ENCODE measurements at places on chromosomes 12 and 14.

DNA sequence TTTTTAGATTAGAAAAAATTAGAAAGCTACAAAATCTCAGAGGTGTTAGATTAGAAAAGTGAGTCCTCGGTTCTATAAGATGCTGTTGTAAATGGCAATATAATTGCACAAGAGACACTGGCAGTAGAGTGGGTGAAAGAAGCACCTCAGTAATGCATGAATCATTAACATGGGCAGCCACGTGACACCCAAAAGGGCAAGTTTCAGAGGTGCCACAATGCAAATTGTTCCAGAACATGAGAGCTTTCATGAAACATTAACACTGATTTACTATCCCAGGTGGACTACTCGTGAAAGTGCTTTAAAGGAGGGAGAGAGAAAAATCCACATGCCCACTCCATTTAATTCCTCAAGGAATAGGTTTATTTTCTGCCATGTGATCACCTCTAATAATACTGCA lies 108.4 kb downstream of the PTPRR start:
- DNase-seq, result no peak

DNA sequence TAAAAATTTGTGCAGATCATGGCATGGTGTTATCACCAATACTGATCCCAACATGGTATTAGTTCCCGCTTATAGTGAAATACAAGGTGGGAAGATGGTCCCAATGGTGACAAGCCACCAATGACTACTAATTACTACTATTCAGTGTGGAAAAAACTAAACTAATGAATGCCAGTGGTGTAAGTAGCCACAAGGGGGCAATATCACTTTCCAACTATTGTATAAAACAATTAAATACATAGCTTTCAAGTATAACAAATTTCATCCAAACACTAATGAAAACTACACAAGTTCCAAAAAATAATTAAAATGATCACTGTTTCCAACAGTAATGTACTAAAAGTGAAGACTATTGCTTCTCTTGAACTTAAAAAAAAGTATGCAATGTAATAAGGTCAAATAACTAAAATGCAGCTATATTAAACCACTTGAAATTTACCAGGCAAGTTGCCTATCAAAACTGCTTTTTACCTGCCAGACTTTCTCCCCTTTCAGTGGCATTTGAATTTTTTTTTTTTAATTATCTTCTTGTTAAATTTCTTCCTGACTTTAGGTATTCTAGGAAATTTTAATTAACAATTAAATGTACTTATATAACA lies 58.0 kb downstream of the PAPLN start:
- DNase-seq, result peak; percentile 51

DNA sequence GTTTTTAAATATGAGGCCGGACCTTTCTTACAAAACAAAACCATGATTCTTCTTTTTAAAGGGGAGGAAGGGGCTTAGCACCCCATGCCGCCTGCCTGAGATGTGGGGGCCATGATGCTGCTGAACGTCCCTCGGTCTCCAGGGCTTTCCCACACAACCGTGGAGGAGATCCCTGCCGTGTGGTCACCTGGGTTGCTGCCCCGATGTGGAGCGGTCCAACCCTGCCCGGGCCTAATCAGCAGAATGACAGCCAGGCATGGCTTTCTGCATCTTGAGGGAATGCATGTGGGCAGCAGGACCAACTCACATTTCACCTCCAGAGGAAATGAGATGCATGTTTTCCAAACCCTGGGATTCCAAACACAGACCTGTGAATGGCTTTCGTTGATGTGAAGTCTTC lies 48.9 kb upstream of the C14orf180 start:
- no peak for DNase-seq

DNA sequence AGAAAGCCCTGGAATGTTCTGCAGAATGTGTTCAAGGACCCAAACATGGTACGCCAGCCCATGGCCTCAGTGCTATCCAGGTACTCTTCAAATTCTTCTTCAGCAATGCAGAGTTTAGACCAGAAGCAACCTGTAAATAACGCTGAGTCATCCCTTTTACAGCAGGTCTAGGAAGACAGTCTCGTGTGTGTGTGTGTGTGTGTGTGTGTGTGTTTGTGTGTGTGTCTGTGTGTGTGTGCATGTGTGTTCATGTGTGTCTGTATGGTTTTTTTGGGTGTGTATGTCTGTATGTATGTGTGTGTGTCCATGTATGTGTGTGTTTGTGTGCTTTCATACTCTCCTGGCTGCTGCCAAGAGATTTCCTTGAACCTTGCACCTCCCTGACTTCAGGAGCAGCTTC lies 60.1 kb upstream of the RFX4 start:
- DNase-seq, result no peak

DNA sequence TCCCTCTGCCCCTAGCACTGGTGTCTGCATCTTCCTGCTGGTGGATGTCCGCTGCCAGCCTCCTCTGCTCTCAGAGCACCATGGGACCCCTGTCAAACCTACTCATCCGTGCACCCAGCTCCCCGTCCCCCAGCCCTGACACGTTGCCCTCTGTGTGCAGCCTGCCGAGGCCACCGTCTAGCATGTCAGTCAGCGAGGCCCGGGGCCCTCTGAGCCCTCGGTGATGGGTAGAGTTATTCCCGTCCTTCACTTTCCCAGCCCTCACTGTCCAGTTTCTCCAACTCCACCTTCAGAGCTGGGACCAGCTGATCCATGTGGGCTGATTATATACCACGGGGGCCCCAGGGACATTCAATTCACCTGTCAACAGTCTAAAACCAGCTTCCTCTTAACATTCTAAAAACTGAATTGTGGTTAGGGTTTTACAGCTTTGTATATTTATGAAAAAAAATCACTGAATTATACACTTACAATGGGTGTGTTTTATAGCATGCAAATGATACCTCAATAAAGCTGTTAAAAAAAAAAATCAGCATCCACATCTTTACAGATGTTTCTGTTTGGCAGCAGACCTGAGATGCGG lies 61.3 kb downstream of the CCDC88C start:
- DNase-seq, result no peak

DNA sequence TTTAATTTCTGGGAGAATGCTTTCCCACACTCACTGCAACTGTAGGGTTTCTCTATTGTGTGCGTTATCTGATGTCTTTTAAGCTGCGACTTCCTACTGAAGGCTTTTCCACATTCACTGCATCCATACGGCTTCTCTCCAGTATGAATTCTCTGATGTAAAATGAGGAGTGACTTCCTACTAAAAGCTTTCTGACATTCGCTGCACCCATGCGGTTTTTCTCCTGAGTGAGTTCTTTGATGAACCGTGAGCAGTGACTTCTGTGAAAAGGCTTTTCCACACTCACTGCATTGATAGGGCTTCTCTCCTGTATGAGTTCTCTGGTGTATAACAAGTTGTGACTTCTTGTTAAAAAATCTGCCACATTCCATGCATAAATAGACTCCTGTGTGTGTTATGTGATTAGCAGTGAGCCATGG lies 29.7 kb downstream of the ZNF605 start:
- no peak for DNase-seq

DNA sequence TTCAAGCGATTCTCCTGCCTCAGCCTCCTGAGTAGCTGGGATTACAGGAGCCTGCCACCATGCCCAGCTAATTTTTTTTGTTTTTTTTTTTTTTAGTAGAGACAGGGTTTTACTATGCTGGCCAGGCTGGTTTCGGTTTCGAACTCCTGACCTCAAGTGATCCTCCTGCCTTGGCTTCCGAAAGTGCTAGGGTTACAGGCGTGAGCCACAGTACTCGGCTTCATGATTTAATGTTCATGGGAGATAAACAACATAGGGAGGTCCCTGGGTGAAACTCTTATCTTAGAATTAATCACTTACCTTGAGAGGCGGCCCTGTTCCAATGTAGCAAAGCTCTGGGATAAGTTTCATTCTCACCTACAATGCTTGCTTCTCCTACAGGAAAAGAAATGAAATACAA lies 48.3 kb downstream of the SEL1L start:
- DNase-seq, result no peak

DNA sequence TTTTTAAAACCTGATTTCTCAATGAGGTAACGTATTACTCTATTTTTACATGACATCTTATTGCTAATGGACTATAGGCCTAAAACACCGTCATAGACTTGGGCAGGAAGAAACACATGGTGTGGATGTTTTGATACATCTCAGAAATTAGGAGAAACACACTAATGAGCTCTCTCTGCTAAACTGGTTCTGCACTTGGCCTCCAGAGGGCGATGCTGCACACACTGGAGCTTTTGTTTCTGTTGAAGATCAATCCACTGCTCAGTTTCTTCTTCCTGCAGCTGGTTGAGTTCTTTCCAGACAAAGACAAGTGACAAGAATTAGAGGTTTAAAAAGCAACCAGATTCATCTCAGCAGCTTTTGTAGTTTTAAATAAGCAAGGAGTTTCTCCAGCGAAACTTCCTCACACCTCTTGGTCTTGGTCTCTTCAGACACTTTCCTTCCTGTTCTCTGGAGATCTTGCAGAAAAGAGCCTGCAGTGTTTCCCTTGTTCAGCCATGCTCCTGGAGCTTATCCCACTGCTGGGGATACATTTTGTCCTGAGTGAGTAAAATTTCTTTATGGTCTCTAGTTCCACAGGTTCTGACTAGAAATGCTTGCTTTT lies 178.5 kb upstream of the OR4E1 start:
- DNase-seq, result peak; percentile 6

DNA sequence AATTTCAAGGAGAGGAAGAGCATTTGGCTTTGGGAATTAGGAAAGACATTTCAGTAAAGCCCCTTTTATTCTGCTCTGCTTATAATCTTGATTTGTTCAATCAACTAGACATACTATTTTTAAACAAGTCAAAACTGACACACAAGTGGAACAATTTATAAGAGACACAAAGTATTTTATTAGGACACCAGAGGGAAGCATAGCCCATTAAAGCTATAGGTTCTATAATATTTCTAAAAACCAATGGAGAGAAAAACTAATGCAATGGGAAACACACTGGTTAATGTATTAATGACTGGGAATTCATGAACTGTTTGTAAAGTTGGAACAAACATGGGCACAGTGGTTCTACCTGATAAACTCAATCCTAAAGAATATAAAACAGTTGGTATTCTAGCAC lies 15.3 kb upstream of the CERS5 start:
- no peak for DNase-seq

DNA sequence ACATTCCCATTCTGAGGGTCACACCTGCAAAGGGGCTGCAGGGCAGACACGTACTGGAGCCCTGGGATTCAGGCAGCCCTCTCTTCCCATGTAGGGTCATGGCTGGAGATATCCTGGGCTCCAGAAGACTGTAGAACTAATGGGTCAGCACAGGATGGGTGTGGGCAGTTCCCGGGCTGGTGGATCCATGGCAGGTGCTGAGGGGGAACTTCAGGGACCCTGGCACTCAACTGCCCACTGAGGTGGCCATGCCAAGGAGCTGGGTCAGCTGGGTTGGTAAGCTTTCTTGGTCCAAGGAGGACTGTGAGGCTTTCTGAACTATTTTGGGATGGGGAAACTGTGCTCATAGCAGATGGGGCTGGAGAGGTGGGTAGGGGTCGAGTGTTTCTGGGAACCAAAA lies 183.4 kb upstream of the RTL1 start:
- DNase-seq, result no peak

- no peak for DNase-seq
Observed at GRCh38 chr14:50797250-50798047, 33.5 kb downstream of the NIN start.

- DNase-seq, result no peak
Observed at GRCh38 chr12:54421175-54421878, 2.3 kb upstream of the ITGA5 start.

DNA sequence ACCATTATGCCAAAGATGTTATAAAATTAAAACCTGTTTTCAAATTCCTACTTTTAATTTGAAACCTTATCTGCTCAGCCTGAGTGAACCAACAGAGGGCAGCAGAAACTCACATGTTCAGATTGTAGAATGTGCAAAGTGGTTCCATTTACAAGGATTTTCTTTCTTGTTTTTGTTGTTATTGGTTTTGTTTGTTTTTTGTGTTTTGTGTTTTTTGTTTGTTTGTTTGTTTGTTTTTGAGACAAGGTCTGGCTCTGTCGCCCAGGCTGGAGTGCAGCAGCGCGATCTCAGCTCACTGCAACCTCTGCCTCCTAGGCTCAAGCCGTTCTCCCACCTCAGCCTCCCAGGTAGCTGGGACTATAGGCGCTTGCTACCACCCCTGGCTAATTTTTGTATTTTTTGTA lies 22.8 kb upstream of the GARIN2 start:
- peak; percentile 36 for DNase-seq

DNA sequence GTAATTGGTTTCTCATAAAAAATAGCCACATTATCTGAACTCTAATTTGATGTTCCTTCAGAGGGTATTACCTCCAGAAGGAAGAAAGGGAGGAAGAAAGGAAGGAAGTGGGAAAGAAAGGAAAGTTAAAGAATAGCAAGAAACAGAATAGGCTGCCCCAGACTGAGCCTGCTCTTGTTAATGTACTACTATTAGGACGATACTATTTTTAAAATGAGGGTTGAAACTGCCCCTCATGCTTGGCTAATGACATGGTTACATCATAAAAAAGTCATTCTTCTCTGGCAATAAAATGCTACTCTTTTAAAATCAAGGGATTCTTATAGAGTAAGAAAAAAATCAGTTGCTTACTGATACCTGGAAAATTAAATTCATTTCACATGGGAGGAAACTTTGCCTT lies 253.0 kb downstream of the KTN1 start:
- DNase-seq, result no peak

GRCh38 chr12:92927436-92928281 lies 1.4 kb downstream of the EEA1 start:
- DNase-seq, result peak; percentile 44

DNA sequence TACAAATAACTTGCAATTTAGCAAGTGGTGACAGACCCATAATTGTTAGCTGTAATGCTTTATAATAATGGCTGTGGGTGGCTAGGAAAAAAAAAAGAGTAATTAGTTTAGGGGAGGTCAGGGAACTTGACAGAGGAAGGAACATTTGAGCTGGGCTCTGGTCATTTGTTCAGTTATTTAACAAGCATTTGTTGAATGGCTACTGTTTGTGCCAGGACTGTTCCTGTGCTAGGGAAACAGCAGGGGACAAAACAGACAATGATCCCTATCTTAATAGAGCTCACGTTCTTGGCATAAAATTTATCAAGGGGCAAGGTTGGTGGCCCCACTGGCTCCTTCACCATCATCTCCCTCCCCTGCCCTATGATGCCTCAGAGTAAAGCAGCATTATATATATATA lies 18.5 kb downstream of the CHST11 start:
- DNase-seq, result no peak

- DNase-seq, result no peak
Observed at GRCh38 chr14:50676814-50677516, 8.9 kb upstream of the SAV1 start.

DNA sequence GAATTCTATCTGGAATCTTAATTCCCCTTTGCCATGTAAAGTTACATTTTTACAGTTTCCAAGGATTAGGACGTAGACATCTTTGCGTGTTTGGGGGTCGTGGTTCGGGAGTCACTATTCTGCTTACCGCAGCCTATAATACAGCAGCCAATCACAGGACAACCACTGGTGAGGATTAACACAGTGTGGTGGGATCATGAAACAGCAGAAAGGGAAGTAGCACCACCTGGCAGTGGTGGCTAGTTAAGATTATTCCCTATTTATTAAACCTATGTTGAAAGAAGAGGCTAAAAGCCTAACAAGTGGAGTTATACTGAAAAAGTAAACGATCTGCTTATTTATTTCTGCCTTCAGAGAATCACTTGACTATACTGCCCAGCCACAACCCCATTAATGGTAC lies 71.7 kb downstream of the IPO8 start:
- no peak for DNase-seq

GRCh38 chr14:91861091-91861490 lies 6.2 kb downstream of the TC2N start:
- no peak for DNase-seq

GRCh38 chr12:89977405-89978085 lies 268.9 kb upstream of the ATP2B1 start:
- DNase-seq, result peak; percentile 22

GRCh38 chr12:5548152-5548943 lies 116.4 kb downstream of the NTF3 start:
- no peak for DNase-seq

All from muscle of back (tissue), 13 donors.